ENCODE measurements at places on chromosomes 4 and X.
A peak's percentile ranks its signal among the peaks of the same experiment; 100 is the strongest.

- DNase-seq = no peak
Observed at GRCh38 chrX:66889418-66889817, 250.5 kb upstream of the EDA2R start.

- no peak for DNase-seq
Observed at GRCh38 chr4:74613266-74613665, 168.3 kb downstream of the AREG start.

GRCh38 chr4:140691369-140691768 lies 64.8 kb downstream of the TBC1D9 start:
- no peak for DNase-seq

GRCh38 chr4:175087145-175087544 lies 169.0 kb downstream of the ADAM29 start:
- DNase-seq = no peak

DNA sequence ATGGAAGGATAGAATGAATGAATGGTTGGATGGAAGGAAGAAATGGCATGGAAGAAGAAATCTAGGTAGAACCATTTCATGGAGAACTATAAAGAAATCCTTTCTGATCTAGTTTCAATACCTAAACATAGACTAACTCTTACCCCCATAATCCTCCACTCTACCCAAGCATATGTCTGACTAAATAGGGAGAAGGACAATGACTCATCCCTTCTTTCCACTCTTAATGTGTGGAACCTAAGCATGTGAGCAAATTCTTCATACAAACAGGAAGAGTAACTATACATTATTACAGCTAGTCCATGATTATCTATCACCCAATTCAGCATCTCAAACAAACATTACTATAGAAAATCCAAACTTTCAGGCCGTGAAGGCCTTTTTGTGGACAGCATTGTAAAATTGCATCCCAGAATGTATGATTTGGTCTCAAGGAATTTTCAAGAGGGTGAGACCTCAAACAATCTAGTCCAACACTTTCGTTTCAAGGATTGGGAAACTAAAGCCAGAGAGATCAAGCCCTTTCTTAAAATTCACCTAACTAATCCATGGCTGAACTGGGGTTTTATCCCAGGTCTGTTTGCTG lies 11.2 kb downstream of the C1QTNF7 start:
- DNase-seq = no peak

GRCh38 chrX:20729416-20729815 lies 462.7 kb upstream of the RPS6KA3 start:
- DNase-seq = no peak

- DNase-seq = no peak
Observed at GRCh38 chr4:41349021-41349420, 92.3 kb downstream of the UCHL1 start.

- DNase-seq = peak; percentile 49
Observed at GRCh38 chr4:156968479-156968984, 3.1 kb downstream of the PDGFC start.

DNA sequence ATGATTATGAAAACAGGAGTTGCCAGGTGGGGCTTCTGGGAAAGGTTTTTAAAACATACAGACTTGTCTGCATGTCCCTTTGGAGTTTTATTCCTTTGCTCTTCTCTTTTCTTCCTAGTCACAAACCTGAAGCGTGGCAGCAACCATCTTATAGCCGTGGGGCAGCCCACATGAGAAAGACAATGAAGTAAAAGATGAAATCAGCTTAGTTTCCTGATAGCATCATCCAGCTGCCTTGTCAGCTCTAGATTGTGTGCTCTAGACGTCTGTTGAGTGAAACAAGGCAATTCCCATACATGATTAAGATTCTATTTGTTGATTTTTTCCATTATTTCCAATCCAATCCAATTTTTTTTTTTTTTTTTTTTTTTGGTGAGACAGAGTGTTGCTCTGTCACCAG lies 68.9 kb downstream of the ELOVL6 start:
- no peak for DNase-seq

GRCh38 chrX:108610141-108610540 lies 126.2 kb downstream of the IRS4 start:
- no peak for DNase-seq

DNA sequence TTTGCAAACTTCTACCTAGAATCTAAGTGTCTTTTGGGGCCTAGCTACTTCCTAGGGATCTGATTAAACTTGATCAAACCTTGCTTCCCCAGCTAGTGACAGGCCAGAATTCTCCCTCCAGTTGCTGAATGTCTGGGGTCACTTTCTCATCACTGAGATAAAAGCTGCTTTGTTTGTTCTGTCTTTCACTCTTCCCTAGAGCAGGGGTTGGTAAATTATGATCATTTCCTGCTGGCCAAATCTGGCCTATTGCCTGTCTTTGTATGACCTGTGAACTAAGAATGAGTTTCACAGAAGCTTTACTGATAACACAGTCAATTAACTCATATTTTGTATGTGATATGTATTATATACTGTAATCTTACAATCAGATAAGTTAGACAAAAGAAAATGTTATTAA lies 157.8 kb upstream of the AADAT start:
- DNase-seq = no peak

Data from tibial nerve (tissue), 4 donors.